ENCODE measurements at places on chromosomes 2 and 18.

GRCh38 chr2:25168256-25169072 is at the start of gene POMC:
Gene POMC (minus strand): TSS chr2:25168580. CDS start chr2:25164772, 3,808 bp downstream.
- peak; percentile 14 for DNase-seq

- DNase-seq, result no peak
Measured at GRCh38 chr2:10864861-10865636, 46.7 kb upstream of the KCNF1 start.

- DNase-seq, result no peak
Measured at GRCh38 chr18:75109319-75109691, 99.6 kb downstream of the PTGR3 start.

GRCh38 chr2:240655931-240656886 is 26.5 kb downstream of the AQP12B start:
- no peak for DNase-seq

GRCh38 chr2:222434204-222434603 is 9.9 kb downstream of the SGPP2 start:
- no peak for DNase-seq

GRCh38 chr2:74689671-74690070 is 35.6 kb downstream of the SEMA4F start:
- no peak for DNase-seq

DNA sequence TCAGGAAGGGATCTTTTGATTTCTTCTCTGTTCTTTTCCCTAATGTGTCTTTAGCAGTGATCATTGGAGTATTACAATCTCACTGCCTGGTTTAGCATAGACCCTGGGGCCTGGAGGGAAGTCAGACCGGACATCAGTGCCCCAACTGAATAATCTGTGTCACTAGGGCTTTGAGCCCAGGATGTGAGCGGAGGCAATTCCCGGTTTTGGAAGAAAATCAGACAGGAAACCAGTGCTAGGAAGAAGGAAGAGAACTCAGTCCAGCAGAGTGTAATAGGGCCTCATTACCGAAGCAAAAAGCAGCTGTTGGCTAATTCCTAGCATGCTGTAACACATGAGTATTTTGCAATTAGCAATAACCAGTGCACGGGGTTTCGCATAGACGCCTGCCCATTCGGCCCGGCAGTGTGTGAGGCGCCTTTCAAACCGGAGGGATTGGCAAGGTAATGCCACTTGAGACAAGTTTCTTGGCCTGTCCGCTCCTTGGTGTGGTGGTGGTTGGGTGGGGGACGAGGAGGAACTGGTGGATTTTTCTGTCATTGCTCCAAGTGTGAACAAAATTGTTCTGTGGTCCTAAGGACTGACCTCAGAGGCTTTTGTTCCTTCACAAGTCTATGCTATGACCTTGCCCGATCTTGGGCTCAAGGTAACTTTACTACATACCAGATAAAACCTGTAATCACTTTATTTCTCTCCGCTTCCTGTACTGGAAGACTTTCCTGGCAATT is 2.8 kb downstream of the FOSL2 start:
- no peak for DNase-seq

- DNase-seq, result no peak
Measured at GRCh38 chr18:35167332-35167731, 73.5 kb upstream of the ZNF397 start.

GRCh38 chr18:36568487-36568886 is 260.3 kb downstream of the TPGS2 start:
- DNase-seq, result no peak

DNA sequence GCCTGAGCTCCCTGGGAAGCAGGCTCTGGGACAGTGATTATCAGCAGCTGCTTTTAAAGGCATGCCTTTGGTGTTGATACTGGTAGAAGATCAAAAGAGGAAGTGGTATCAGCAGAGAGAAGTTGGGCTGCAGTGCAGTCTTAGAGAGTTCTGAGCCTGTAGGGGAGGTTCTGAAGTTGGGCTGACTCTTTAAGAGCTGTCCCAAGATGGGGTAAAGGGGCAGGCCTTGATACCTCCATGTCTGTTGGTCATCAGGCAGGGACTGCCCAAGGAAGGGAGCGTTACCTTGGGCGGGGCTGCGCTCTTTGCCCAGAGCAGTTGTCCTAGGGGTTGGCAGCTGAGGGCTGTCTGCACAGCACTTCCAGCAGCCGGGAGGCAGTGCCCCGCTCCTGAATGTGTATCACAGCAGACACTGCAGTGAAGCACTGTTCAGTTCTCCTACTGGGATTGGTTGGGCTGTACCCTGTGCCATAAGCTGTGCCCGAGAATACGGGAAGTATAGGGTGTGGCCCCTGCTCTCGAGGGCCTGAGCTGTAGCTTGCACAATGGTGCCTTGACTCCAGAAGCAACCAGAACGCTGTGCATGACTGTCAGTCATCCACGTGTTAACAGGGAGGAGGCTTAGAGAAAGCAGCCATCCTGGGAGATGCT is 177.0 kb downstream of the CTIF start:
- no peak for DNase-seq

- DNase-seq, result no peak
Measured at GRCh38 chr2:213281156-213281555, 3.1 kb upstream of the SPAG16 start.

DNA sequence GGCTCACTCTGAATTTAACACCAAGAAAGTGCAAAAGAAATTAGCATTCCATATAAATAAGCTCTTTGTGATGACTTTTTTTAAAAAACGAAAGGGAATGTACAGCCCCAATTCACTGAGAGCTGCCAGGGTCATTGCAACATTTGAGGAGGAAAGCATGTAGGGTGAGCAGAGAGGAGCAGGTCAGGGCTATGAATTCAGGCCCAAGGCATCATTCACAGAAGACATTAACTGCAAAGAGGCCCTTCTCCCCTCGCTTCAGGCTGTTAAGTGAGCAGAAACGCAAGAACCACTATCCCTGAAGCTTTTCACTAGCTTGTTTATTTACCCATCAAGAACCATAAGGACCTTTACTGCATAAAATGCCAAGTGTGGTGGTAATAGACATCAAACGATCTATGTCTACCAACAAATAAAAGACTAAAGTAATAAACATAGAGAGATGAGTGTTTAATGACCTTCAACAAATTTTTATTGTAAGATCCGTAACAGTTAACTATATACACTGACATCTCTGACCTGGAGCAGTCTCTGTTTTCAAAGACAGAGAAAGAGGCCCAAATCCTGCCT is 333.1 kb upstream of the HNRNPA3 start:
- no peak for DNase-seq

DNA sequence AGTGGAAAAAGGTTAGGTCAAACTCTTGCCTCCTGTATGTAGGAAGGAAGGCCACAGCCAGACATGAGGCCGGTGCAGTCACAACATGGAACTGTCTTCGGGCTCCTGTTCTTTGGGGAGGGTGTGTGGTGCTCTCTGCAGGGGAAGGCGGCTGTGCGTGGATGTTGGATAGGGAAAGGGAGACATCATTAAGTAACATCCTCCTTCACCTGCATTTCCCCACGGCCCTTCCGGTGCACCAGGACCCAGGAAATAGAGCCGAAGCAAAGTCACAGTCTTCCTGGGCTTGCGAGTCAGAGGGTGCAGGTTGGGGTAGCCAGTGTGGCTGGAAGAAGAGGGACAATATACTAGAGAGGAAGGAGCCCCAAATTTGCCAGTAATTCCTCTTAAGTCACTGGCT is 78.9 kb upstream of the SMAD7 start:
- no peak for DNase-seq

- no peak for DNase-seq
Measured at GRCh38 chr18:49048396-49049020, 97.7 kb upstream of the SMAD7 start.

- DNase-seq, result no peak
Measured at GRCh38 chr18:46546111-46546640, 110.8 kb downstream of the LOXHD1 start.

DNA sequence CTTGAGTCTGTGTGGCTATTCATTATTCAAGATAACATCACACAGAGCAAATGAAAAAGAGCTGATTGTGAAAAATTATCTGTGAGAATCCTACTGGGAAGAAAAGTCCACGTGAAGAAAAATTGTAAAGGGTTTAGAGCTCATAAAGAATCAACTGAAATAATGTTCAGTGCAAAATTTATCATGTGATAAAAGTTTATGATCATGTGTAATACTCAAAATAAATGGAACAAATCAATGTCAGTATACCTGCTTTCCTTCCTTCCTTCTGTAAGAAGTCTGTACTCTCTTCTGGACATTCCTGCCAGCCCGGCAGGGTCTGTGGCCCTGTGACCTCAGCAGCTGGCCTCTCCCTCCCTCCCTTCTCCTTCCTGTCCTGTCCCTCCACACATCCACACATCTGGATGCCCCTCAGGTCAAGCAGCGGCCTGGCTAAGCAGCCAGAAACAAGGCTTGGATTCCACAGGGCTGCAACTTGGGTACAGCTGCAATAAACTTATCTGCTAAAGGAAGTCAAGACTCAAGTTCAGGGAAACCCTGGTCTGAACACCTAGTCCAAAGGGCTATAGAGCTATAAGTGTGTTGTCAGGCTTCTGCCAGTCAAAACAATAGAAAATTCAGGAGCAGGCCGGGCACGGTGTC is 172.1 kb downstream of the MREG start:
- no peak for DNase-seq

DNA sequence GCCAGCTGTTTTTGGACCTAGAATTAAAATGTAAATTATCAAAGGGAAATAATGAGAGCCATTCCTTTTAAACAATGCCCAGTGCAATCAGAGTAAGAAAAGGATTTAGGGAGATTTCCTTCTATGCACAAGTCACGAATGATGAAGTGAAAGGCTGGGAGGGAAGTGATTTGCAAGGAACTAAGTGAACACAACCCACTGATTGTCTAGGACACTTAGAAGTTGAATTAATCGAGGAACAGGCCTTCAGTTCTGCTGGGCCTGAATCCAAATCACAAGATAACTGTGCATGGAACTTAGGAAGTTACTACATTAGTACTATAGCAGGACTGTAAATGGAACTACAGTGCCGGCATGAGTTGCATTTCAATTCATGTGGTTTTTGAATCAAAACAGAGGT is 17.7 kb downstream of the MAP2 start:
- no peak for DNase-seq

DNA sequence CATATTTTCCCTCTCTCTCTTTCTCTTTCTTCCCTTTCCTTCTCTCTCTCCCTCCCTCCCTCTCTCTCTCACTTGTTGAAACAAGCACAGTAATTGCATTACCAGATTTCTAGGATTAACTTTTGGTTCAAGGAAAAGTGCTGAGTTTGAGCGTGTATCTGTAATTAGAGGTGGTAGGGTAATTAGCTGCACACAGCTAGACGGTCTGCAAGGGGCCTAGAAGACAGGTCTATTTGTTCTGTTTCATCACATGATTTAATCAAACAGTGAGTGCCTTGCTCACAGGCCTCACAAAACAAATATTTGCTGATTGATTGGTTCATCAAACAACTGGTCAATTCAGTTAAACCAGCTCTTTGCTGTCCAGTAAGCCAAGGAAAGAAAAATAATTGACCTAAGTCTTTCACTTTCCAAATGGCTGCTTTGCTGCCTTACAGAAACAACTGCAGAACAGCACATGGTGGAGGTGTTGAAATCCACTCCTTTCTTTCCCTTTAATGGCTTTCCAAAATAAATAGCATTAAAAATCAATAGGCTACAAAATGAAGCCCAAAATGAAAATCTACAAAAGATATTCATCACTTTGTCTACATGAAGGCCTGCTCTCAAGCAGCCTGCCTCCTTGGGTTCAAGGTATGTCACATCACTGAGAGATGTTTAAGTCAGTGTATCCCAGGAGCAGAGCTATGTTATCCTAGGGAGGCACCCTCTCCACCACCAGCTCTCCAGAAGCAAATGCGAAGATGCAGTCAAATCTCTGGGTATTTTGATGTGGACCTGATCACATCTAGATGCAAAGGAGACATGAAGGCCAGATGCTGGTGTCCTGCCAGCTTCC is 264.4 kb upstream of the SIX2 start:
- DNase-seq, result no peak

DNA sequence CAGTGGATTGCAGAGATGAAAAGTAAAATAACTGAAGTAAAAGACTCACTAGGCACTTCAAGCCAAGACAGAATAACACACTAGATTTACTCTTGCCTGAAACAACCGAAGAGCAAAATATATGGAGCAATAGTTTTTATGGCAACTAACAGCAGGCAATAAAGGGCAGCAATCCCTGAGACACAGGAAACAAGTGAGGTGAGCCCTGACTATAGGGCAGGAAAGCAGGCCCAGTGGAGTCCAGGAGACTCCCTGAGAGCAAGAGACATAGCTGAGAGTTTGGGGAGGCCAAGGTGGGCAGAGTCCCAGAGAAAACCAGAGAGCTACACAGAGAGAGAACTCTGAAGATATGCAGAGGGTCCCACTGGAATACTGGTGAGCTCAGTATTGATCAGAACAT is 18.8 kb downstream of the FARSB start:
- no peak for DNase-seq

DNA sequence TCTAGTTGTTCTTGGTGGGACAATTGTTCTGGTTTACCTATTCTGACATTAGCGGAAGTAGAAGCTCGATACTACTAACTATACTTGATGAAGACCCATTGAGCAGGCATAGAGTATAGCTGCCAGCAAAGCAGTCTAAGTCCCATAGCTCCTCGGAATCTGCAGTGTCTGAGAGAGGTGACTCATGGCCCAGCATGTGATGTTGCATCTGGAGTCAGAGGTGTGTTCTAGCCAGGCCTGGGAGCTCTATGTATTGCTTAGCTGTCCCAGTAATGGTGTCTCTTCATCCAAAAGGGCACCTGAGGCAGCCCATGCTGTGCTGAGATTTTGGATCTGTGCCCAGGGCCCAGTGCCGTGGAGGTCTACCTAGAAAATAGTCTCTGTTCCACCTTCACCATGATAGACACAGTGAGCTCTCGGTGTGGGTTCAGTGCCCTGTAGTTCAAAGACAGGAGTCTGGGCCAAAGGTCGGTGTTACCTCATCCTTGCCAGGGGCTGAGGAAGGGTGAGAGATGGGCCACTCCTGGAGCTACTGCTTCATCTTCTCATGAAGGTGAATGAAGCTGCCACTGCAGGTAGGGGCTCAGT is 47.3 kb downstream of the MEX3C start:
- DNase-seq, result no peak

DNA sequence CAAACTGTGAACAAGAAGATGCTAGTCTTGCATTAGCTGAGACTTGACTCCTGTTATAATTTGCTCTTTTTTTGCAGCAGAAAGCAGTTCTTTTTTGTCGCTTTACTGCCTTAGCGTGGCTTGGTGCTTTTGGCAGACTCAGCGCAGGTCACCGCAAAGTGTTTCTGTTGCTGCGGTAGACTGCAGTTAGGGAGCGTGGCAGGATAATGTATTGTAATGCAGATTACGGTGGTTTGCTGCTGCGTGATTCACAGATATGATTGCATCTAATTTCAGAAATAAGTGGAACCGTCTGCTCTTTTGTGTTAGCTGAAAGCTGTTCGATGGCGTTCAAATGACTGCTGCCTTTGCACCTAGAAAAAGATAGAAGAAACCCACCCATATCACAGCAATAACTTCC is 131.6 kb upstream of the SATB2 start:
- DNase-seq, result no peak

- DNase-seq, result no peak
Measured at GRCh38 chr2:28338046-28338817, 54.4 kb upstream of the FOSL2 start.

GRCh38 chr18:78542204-78542603 is 437.4 kb upstream of the SALL3 start:
- no peak for DNase-seq
